ENCODE measurements at places on chromosomes 12 and 14.

DNA sequence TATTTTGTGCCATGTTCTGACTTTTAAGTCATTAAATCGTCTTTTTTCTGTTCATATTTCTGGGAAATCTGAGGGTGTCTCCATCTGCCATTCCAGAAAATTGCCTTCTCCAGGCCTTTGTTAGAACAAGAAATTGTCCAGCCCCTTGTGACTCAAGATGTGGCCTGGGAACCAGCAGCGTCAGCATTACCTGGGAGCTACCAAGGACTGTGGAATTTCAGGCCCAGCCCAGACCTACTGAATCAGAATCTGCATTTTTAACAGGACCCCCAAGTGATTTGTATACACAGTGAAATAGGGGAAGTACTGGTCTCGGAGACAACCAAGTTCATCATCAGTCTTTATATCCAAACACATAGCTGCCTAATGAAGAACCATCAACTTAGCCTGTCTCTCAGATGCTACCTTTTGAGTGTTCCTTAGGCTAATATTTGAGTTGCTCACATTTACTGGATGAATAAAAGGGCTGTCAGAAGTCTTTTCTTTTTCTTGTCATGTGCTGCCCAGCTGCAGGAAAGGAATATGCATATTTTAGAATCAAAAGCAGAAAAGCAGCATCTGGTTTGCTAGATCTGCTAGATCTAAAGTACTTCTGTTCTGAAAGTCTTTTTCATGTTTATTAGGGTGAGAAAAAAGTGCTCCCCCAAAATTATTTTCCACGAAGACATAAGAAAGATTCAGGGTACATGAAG lies 21.2 kb downstream of the GPHB5 start:
- no peak for DNase-seq

- DNase-seq, result no peak
Measured at GRCh38 chr14:99570544-99571302, 33.3 kb downstream of the CCDC85C start.

GRCh38 chr12:51341251-51342007 lies 5.0 kb downstream of the CELA1 start:
- peak; percentile 76 for DNase-seq

DNA sequence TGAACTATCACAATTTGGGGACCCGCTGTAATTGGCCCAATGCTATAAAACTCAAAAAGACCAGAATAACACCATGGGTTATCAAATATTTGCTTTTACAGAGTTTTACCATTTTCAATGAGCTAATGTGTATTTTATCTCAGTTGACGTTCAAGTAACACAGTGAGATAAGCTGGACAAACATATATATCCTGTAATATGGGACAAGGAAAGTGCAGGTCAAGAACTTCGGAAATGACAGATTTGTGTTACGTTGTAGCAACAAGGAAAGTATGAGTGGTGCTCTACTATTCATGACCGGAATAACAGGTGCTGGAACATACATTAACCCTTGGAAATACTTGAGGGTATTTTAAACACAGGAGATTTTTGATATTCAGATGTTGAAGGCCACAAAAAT lies 566.4 kb upstream of the FLRT2 start:
- DNase-seq, result no peak

GRCh38 chr14:100605706-100606686 lies 18.8 kb upstream of the BEGAIN start:
- no peak for DNase-seq

DNA sequence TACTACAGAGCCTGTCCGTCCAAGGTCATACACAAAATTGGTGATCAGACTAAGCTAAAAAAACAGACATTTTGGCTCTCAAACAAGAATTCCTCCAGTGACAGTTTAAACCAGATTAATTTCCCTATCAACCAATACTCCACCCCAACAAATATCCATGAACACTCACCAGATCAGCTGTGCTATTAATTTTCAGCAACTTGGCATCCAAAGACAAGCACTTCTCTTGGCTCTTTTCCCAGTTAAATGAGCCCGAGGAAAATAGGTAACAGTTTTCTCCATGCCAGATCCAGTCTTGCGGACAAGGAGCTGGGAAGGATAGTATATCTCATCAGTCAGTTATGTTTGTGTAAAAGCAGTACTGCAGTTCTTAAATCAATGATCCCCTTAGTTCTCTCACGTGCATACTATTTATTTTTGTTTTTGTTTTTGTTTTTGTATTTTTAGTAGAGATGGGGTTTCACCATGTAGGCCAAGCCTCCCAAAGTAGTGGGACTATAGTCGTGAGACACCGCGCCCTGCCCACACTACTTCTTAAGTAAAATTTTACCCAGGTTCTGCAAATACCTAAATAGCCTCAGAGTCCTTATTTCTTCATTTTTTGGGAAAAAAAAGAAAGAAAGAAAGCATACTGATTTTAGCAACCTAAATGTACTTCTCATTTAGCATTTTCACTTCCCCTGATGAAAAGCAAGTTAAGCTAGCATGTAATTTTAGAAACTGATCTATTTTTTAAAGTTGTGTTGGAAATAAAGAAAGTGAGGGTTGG lies 11.1 kb downstream of the OLR1 start:
- DNase-seq, result no peak

GRCh38 chr12:93682846-93683261 lies 5.7 kb downstream of the CRADD start:
- no peak for DNase-seq

GRCh38 chr14:63855281-63855680 lies 2.5 kb downstream of the SYNE2 start:
- DNase-seq, result no peak

DNA sequence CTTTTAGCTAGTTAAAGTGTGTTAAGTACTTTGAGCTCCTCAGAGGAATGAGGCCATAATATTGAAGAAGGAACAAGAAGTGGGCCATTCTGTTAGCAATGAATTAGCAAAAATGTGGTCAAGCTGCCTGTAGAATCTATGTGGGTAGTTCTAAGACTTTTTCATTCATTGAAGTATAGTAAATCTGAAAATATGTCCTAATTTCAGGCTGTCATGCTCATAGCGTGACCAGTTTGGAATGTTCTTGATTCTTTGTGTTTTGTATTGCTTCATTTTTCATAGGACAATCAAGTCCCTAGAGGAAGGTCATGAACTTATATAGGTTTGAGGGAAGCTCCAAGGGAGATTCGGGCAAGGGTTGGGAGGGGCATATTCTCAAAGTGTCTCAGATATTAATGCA lies 11.4 kb downstream of the ATP23 start:
- DNase-seq, result no peak

GRCh38 chr14:101078170-101078891 lies 174.8 kb upstream of the RTL1 start:
- DNase-seq, result no peak

GRCh38 chr14:71143381-71144290 lies 236.4 kb downstream of the PCNX1 start:
- peak; percentile 60 for DNase-seq

- DNase-seq, result no peak
Measured at GRCh38 chr12:121524196-121524916, 56.5 kb downstream of the KDM2B start.

GRCh38 chr12:114876968-114877680 lies 193.1 kb upstream of the TBX3 start:
- DNase-seq, result no peak

- DNase-seq, result no peak
Measured at GRCh38 chr14:35532783-35533356, 1.1 kb upstream of the INSM2 start.

GRCh38 chr12:120100630-120101029 lies 15.9 kb downstream of the RAB35 start:
- no peak for DNase-seq

GRCh38 chr12:22333186-22333712 lies 1.3 kb downstream of the ST8SIA1 start:
- DNase-seq, result peak; percentile 8

- no peak for DNase-seq
Measured at GRCh38 chr12:102539651-102540553, 59.5 kb upstream of the IGF1 start.

GRCh38 chr12:105878964-105879363 lies 259.8 kb downstream of the NUAK1 start:
- no peak for DNase-seq
